ENCODE measurements at places on chromosomes 12 and 14.

- DNase-seq: no peak
These were observed 85.5 kb downstream of the CPSF2 start for GRCh38 chr14:92207012-92207927.

DNA sequence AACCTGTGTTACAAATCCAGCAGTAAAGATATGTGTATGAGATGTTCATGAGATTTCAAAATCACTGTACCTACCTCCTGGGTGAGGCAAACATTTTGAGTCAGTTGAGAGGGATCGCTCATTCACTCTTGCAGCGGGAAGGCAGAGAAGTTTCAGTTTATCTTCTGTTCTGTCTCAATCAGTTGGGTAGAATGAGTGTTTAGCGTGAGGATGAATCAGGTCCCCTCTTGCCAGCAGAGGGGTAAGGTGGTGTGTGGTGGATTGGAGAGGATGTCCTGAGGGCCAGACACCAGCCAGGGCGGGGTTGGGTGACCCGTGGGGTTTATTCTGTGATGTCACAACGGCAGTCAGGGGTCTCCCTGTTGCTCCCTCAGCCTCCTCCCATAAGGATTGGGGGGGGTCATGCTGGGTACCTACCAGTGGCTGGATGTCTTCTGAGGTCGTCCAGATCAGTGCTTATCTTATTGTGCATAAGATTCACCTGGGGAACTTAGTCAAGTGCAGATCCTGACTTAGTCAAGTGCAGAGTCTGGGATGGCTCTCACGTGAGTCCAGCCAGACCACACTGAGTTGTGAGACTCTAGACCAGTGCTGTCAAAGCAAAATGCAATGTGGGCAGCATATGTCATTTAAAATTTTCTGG lies at the start of gene GSG1:
Gene GSG1, minus strand, starts transcription at position 277 of the 643 bp plus-strand sequence. Its CDS starts 155 bp downstream, at position 122.
- DNase-seq: no peak

GRCh38 chr12:6539707-6540134 lies 5.4 kb downstream of the GAPDH start:
- DNase-seq: no peak

- DNase-seq: no peak
These were observed 359.4 kb downstream of the TMEM121 start for GRCh38 chr14:105885561-105886320.

DNA sequence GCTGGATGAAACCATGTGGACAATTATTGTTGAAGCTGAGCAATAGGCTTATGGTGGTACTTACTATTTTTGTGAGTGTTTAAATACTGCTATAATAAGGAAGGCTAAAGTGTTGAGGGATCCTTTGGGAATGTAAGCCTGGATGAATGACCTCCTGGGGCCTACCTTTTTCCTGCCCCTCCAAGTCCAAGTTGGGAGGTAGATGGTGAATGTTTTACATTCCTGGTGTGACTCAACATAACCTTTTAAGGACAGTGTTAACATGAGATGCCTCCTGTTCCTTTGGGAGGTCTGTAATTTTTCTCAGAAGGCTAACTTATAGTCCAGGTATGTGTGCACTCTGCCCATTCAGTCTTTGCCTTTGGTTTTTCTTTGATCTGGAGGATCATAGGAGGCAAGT lies 315.9 kb downstream of the NRXN3 start:
- no peak for DNase-seq

DNA sequence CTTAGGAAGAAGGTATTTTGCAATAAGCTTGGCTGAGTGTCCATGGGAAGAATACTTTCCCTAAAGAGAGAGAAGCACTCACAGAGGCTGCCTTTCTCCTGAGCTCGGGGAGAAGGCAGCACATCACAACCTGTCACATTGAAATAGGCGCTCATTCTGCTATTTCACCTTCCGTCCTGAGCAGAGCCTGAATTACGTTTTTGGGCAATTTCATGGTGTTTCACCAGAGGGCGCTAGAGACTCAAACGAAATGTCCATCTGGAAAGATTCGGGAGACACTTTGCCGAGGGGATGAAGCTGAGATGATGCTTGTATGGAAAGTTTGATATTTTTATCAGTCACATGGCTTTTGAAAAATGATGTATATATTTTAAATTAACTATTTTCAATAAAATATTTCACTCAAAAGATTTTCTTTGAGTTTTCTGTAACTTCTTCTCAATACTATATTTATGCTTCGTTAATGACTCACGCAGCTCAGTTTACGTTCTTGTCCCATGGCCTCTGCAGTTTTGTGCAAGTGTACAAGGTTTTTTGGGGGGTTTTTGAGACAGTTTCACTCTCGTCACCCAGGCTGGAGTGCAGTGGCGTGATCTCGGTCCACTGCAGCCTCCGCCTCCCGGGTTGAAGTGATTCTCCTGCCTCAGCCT lies 17.4 kb upstream of the B4GALNT3 start:
- DNase-seq: no peak

DNA sequence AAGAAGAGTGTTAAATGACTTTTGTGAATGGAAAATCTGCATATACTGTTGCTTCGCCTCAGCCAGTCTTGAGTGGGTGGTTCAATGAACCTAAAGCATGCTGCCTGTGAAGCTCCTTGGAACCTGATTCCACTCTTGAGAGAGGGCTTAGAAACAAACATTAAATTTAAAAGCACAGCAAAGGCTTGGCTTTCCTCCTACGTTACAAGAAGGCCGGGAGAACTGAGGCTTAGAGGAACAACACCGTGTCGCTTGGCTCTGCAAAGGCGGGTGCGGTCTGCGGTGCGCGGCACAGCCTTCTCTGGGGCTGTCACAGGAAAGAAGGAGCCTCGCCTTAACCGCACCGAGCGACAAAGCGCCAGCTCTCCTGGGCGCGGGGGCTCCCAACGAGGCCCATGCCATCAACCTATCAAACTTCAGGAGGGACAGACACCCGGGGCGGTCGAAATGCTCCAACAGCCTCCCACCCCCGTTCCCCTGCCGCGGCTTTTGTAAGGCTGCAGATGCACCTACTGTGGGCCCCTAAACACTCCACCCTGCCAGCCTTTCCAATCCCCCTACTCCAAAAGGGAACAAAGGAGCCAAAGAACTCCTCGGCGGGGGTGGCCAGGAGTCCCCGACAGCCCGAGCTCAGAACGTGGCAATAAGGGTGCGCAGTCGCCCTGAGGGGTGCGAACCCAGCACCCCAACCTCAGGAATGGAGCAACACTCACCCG lies 729 bp downstream of the OSBPL8 start:
- DNase-seq: peak; percentile 14

- DNase-seq: no peak
These were observed 18.1 kb upstream of the DUSP6 start for GRCh38 chr12:89370421-89370831.

DNA sequence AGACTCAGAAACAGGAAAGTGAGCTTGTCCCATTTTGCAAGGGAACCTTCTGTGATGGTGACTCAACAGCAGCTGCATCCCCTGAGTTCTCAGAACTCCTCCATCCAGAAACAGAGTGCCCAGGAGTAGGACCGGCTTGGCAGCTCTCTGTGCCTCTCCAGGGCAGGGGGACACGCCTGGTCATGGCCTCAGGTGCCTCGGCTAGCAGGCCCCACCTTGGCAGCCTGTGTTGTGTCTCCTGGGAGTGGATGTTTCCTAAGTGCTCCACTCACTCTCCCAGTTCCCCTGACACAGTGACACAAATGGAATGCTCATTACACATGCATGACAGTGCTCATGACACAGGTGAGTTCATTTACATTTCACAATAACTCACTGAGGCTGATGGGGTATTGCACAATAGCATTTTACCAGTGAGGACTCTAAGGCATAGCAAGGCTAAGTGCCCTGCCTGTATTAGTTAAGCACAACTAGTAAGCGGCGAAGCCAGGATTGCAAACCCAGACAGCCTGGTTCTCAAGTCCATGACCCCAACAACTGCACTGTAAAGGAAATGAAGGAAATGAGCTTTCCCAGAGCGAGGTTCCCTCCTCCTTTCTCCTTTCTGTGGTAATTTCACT lies 47.4 kb downstream of the CALM1 start:
- no peak for DNase-seq

DNA sequence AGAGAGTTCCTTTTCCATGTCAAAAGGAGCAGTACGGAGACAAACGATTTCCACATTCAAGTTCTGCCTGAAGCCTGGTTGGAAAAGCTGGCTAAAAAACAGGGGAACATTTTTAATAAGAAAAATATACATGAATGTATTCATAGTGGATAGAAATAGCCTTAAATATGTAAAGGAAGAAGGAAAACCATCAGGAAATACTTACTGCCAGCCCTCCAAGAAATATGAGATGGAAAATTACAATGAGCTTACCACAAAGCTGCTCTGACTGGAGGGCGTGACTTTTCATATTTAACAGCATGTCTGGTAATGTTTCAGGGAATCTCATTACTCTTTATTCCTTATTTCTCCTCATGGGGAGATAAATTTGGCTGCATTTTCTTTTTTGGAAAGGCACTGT lies 75.9 kb upstream of the ZDHHC17 start:
- DNase-seq: no peak

GRCh38 chr12:111173391-111173790 lies 195.5 kb downstream of the PHETA1 start:
- DNase-seq: no peak

- no peak for DNase-seq
These were observed 2.5 kb downstream of the KDM5A start for GRCh38 chr12:386651-387050.

DNA sequence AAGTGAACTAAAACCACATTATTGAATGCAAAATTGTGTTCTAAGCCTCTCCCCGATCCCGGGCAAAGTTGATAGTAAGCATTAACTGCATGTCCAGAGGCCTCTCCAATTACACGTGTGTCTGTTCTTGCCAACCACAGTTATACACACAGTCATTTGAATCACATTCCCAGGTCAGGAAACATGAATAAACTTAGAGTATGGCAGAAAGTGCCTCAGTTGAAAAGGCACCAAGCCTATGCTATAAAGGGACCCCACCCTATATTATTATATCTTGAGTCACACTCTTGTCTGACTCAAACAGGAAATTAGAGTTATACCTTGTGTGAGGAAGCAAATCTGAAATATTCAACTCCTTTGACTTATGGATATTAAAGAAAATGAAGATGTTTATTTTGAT lies 128.3 kb upstream of the STXBP6 start:
- no peak for DNase-seq

GRCh38 chr14:55749201-55749812 lies 169.3 kb downstream of the KTN1 start:
- no peak for DNase-seq

GRCh38 chr14:82029038-82029437 lies 495.4 kb upstream of the SEL1L start:
- no peak for DNase-seq

DNA sequence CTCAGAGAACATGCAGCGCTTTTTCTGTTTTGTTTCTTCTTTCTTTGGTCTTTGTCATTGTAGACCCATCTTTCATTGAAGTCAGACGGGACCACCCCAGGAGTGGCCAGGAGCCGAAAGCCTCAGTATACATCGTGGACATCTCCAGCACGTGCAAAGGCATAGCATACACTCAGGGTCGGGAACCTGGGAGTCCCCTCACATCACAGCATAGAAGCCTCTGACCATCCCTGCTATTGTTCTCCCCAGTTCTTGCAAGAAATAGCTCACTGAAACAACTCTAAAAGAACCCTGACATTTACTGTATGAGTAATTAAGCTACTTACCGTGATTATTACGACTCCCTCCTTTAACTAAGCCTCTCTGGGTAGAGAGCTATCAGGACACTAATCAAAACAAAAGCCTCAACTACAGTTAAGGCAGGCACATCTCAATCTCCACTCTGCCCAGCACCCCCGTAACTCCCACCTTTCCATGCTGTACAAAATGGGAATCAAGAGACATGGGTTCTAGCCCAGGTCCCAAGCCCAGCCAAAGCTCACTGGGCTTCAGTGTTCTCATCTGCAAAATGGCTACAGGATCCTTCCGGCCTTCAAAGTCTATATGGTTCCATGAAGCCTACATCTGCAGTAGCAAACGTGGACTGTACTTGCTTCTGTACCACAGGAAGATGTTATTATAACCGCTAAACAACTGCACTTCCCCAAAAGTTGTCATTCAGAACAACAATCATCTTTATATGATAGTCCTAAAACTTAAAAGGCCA lies 6.7 kb downstream of the CCDC88C start:
- no peak for DNase-seq

- peak; percentile 13 for DNase-seq
These were observed 129.4 kb downstream of the SCARB1 start for GRCh38 chr12:124734224-124734788.

GRCh38 chr12:9707356-9707755 lies 25.5 kb downstream of the CLECL1 start:
- no peak for DNase-seq

GRCh38 chr12:124480469-124481256 lies 86.7 kb downstream of the NCOR2 start:
- DNase-seq: no peak

DNA sequence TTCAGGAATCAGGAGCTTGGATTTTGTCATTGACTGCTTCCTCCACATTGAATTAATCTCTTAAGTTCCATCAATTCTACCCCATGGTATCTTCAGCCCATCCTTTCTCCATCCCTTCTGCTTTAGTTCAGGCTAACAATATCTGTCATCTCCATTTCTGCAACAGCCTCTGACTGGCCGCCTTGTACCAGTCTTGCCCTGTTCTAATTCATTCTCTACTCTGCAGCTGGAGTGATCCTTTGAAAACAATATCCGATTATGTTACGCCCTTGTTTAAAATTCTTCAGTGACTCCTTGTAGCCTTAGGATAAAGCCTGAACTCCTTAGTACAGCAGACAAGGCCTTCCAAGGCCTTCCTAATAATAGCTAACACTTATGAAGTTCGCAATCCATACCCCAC lies 170.2 kb downstream of the ETV6 start:
- no peak for DNase-seq

GRCh38 chr14:60637479-60638315 lies 11.6 kb downstream of the SIX1 start:
- DNase-seq: peak; percentile 95

DNA sequence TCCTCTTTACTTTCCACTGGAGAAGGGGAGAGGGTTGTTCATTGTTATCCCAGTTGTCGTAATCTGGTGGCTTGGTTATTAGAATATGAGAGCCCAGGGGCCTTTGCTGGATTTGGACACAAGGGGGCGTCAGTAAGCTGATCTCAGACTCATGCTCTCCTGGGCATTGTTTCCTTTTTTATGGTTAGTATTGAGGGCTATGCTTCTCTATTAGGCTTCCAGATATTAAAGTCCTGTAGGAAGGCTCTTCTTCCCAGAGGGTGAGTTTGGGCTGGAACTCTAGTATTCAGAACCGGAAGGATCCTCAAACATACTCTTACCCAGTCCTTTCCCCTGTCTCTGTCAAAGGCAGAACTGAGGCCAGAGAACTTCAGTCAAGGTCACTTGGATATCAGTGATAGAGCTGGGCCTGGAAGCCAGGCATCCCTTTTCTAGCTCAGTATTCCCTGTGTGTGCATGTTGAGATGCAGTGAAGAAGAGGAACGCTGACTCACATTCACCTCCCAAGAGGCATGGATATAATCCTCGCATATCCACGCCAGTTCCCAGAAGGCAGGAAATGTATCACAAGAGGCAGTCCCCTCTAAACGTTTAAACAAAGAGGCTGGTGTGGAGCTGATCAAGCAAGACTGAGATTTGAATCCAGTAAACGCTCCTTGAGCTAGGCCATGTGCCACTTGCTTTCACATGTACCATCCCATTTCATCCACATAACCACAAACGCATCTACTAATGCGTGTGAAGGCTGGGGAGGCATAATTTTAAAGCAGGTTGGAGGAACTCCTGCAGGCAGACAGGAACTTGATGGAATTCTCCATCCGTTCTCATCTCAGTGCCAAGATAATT lies 41.6 kb downstream of the UBE3B start:
- DNase-seq: peak; percentile 72

GRCh38 chr12:106978035-106978800 lies 8.7 kb downstream of the MTERF2 start:
- DNase-seq: no peak
